ENCODE measurements at places on chromosomes 1 and 21.

DNA sequence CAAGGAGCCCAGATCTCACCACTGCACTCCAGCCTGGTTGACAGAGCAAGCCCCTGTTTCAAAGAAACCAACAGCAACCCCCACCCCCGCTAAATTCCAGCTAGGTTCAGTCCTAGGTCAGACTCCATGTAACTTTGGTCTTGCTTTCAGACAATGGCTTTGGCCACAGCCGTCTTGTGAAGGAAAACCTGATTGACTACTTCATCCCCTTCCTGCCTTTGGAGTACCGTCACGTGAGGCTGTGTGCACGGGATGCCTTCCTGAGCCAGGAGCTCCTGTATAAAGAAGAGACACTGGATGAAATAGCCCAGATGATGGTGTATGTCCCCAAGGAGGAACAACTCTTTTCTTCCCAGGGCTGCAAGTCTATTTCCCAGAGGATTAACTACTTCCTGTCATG, 12.9 kb downstream of the TOR3A start:
- no peak for DNase-seq

- no peak for DNase-seq
Measured at GRCh38 chr1:233300326-233300725, 4.8 kb upstream of the PCNX2 start.

DNA sequence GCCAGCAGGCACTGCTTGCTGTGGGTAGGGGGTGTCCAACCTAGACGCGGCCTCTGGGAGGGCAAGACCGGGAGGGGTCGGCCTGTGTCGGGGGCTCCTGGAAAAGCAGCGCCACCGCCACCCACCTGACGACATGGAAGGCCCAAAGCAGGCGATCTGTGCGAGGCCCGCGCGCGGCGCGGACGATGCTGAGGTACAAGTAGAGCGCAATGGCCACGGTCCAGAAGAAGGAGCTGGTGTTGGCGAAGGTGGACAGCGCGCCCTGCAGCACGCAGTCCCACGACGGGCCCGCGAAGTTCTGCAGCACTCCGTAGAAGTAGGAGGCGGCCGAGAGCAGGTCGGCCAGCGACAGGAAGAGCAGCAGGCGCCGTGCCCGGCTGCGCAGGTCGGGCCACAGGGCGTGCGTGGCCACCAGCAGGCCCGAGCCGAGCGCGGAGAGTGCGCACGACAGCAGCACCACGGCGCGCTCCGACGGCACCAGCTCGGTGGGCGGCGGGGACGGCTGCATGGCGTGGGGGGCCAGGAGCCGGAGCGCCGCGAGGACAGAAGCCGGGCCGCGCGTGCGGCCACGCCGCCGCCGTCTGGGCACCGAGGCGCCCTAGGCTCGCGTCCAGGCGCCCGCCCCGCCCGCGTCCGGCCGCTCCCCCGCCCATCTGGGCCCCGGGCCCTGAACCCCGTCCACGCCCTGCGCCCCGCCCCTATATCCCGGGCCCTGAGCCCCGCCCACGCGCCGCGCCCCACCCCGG, at the start of gene GPR157:
Gene GPR157, minus strand, starts transcription at position 583 of the 746 bp plus-strand sequence. Its CDS starts 75 bp downstream, at position 508.
- peak; percentile 32 for DNase-seq

DNA sequence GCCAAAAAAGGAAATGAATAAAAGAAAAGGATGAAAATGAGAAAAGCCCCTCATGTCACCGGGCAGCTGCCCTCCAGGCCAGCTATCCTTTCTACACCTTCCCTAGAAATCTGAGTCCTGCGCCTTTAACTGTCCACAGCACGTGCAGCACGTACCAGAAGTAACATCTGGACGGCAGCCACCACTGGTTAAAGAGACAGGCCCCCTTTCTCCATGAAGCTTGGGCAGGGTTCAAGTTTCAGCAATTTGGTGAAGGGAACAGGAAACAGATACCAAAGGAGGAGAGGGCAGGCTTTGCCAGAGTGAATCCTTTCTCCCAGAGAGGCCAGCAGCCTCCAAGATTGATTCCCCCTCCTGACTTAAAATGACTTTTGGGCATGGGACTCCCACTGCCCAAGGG, 3.6 kb upstream of the KIAA2013 start:
- no peak for DNase-seq

GRCh38 chr21:20652846-20653245, 345.4 kb upstream of the NCAM2 start:
- DNase-seq = no peak

- DNase-seq = no peak
Measured at GRCh38 chr21:43940329-43941050, 71.6 kb upstream of the TRAPPC10 start.

GRCh38 chr1:102595106-102595505, 513.2 kb downstream of the COL11A1 start:
- no peak for DNase-seq

DNA sequence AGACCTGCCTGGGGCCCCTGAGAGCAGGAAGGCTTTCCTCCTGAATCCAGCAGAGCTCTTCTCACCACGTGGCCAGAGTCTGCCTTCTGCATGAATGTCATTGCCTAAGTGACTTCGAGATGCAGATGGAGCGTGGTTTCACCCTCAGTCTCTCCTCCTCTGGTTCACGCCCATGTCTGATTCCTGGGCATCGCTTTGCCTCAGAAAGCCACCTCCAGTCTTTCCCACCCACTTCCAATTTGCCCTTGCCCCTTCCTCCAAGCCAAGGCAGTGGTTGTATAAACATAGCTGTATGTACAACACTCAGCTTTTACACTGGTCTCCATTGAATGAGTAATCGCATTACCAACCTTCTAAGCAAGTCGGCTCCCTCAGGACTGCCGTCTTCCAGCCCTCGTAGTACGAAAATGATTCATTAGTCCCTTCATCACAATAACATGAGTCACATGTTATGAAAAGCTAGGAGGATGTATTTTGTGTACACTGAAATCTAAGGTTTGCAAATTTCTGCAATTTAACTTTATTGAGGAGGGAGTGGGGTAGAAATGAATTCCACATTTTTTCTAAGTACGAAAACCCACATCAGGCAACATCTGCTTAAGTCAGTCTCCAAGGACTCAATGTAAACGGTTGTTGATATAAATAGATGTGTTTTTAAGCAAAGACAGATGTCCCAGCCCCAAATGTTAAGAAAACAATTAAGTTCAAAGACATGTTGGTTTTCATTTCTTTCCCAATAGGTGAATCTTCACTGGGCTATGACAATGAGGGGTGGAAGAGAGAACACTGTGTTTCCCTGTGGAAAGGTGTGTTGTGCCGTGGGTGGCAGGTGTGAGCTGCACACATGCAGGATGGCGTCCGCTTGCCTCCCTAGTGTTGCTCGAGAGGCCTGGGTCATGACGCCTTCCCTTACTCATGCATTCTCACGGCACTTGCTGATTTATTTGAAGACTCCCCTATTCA, 32.3 kb upstream of the ETS2 start:
- no peak for DNase-seq

GRCh38 chr1:197980457-197980856, 63.3 kb downstream of the LHX9 start:
- DNase-seq = no peak

GRCh38 chr1:59685101-59685500, 129.6 kb upstream of the HOOK1 start:
- no peak for DNase-seq

DNA sequence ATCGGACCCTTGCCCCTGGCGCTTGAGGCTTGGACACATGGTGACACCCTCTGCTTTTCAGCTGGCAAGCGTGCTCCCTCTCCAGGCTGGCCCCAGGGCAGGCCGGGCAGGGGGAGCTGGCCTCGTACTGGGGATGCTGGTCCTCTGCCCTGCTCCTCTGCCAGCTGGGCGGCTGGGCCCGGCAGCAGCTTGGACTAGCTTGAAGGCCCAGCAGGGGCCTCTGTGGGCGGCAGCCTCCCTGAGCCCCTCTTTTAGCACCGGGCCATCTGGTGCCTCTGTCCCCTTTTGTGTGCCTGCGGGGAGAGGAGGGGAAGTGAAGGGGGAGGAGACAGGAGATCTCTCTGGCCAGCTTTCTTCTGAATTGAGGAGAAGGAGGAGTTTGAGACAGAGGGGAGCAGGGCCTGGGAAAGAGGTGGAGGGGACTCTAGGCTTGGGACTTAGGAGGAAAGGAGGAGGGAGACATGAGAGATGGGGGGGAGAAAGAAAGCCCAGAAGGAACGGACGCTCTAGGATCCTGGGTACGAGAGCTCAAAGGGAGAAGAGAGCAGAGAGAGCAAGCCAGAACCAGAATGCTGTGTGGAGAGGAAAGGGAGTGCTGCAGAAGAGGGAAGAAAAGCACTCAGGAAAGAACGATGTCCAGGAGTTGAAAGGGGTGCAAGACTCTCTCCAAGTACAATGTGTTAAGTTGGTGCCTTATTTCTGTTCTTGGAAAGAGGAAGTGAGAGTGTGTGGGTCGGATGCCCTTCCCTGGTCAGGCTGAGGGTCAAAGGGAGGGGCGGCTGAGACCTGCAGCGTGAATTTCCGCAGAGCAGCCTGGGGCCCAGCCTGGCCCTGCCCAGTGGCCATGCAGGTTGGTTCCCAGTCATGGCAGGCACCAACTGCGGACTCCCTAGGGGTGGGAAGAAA, 40.3 kb downstream of the IER5 start:
- peak; percentile 40 for DNase-seq

DNA sequence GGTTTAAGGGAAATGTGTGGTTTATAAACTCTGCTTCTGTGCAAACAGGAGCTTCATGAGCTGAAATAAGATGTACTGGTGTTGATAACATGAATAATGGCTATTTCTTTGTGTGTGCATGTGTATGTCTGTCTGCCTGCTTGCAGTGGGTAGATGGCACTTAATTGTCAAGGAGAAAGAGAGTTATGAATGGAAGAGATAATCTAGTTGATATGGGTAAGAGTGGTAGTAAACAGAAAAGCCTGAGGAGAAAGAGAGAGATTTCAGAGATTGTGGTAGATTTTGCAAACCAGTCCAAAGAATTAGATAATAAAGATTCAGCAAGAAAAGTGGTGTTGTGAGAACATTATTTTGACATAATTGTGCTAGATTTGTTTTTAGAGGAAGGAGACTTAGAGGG, 7.7 kb downstream of the SUCO start:
- no peak for DNase-seq

DNA sequence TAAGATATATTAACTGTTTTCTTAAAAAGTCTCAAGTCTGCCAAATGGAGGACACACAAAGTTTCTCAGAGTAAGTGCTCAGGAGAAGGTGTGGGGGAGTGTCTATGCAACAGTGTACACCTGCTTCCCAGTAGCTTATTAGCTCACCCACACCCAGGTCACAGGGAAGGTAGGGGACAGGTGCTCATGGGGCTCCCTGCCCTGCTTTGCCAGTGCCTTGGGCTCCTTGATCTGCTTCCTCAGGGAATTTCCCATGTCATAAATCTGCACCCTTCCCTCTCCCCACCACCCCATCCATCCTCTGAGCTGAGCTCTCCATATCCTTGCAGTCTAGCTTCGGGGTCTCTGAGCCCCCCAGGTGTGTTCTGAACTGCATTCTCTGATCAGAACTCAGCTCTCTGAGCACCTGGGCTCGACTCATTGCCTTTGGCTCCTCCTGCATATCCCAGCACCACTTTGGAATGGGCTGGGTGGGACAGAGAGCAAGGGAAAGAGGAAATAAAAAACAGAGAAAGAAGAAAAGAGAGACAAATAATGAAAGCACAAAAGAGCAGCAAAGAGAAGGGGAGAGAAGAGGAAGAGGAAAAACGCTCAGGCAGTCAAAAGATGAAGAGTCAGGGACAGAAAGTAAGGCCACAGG, 87.0 kb upstream of the ATP1B1 start:
- DNase-seq = no peak

DNA sequence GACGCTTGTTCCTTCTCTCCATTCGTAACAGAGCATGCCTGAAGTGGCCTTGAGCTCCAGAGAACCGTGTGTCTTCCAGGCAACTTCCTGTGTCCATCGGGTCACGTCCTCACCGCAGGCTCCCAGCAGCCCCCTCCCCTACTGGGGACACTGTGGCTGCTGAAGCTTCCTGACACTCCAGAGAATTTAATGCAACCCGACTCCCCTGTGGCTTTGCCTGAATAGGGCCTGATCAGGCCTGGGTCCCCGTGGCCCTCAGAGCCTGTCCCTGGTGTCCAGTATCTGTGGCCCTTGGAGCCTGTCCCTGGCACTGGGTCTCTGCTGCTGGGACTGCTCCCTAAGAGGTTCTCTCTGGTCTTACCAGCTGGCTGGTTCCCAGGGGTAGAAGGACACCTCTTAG, 219.7 kb upstream of the VAMP3 start:
- DNase-seq = no peak
